ENCODE measurements at places on chromosomes 13 and 19.

DNA sequence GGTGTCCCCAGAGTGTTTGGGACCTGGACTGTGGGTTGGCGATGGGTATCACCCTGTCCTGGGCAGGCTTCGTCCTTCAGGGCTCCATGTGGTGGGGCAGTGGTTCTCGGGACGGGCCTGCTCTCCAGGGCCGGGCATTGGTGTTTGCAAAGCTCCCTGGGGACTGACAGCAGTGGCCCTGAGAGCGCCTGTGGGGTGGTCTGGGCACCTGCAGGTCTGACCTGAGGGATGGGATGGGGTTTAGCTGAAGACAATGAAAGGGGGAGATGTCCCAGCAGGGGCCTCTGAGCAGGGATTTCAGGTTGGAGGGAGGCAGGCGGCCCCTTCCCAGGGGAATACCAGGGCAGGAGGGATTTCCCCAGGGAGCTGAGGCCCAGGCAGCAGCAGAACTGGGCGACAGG lies 68.3 kb upstream of the MCF2L start:
- no peak for DNase-seq

- DNase-seq = no peak
These were observed 130.8 kb downstream of the MYCBP2 start for GRCh38 chr13:77196052-77196618.

GRCh38 chr13:94315188-94315587 lies 164.3 kb downstream of the DCT start:
- no peak for DNase-seq

- no peak for DNase-seq
These were observed 543.6 kb downstream of the RFC3 start for GRCh38 chr13:34361560-34361959.

DNA sequence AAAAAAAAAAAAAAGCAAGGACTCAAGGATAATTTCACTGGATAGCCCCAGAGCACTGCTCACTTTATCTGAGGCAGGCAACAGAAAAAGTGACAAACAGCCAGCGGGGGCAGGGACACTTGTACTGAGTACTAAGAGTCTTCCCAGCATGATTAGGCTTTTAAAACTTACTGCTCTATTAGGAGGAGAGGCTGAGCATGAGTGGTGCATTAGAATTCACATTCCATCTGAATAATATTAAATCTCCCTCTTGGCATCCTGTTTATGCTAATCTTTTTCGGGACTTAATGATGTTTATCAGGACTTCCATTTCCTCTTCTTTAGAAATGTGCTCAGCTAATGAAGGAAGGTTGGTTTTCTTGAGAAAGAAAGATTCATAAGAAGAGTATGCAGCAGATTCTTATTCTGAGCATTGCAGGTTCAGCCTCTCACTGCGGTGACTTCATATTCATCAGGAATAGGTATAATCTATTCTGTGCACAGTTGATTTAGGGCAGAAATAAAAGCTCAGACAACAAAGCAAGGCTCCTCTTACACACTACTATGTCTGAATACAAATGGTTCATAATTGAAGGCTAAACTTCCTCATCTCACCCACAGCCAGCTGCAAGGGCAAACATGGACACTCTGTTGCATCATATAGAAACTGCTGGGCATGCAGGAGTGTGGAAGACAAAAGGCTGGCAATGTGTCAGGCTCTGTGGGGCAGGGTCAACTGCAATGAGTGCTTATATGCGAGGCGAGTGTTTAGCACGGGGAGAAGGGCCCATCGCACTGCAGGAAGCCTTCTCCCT lies 107.0 kb downstream of the KL start:
- DNase-seq = peak; percentile 91

- no peak for DNase-seq
These were observed 5.6 kb upstream of the TMEM147 start for GRCh38 chr19:35539850-35540249.

DNA sequence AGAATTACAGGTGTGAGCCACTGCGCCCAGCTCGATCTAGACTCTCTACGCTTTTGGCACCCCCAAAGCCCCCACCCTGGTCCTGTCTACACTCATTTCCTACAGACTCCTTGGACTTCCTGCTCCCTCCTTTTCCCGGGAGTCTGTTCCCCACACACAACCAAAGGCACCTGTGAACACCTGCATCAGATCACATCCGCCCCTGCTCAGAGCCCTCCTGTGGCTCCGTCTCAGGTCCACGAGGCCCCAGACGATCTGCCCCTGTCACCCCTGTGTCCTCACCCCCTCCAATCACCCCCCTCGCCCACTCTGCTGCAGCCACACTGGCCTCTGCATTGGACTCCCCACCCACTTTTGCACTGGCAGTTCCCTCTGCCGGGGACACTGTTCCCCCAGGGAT lies 12.4 kb upstream of the PAK4 start:
- DNase-seq = no peak

DNA sequence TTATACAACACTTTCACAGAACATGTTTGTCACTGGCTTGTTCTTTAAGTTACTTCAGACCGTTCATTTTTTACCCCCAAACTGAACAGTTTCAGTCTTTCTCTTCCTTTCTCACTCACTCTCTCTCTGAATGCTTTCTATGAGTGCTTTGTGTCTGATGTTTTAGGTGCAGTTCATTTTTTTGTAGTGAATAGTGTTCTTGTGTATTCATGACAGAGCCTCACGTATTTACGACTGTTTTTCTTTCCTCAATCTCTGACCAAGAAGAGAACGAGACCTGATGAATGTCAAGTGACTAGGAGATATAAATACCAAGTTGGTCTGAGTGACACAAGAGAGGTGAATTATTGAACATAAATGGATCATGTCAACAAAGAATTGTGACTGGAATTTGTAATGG lies 1525.0 kb upstream of the MIR17HG start:
- DNase-seq = no peak

- DNase-seq = no peak
These were observed 37.9 kb downstream of the PCDH8 start for GRCh38 chr13:52810526-52810925.

GRCh38 chr13:99217461-99218110 lies 16.9 kb downstream of the UBAC2 start:
- DNase-seq = no peak

DNA sequence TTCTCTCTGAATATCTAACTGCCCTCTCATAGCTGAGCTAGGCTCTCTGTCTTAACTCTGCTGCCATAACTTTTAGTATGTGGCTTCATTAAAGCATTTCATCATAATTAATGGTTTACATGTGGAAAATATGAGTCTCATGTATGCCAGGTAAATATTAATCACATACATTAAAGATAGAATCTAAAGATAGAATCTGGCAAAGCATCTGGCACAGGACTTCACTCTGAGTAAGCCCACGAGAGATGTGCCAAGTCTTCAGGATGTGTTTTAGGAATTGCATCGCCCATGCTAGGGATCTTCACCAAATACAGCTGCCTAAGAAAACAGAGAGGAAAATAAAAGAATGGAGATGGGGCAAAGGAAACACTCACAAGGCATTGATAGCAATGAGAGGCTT lies 285.8 kb downstream of the DIAPH3 start:
- no peak for DNase-seq

DNA sequence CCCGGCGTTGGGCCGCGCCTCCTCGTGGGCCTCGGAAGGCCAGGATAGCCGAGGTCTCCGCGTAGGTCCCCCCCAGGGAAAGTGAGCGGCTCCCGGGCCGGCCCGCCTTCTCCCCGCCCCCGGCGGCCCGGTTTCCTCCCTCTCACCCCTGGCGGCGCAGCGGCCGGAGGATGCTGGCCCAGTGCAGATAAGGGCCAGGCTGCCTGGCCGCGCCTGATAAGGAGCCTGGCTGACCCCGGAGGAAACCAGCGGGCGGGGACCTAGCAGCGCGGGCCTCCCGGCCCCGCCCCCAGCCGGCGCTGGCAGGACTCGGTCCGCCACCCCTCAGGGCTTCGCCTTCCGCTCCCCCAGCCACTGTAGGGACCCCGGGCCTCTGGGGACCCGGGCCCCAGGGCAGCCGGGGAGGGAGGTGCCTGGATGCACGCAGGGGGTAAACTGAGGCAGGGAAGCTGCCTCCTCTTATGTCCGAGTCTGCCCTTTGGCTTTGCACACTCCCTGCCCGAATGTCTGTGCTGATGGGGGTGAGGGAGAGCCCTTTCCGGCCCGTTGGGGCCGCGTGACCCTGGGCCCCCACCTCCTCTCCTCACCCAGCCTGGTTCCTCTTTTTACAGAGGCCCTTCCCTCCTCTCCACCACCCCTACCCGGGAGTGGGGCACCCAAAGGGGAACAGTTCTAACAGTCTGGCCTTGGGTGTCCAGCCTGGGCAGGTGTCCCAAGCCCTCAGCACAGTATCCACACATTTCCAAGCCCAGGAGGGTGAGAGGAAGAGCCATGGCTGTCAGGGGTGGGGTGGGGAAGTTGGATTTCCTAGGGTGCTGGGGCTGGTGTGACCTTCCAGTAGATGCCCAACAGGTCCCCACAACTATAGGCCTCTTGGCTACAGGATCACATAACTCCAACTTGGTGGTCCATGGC lies at the start of gene LYL1:
Gene LYL1, minus strand, starts transcription at position 193 of the 915 bp plus-strand sequence. CDS start 1,687 bp downstream, outside the sequence.
- DNase-seq = peak; percentile 95

DNA sequence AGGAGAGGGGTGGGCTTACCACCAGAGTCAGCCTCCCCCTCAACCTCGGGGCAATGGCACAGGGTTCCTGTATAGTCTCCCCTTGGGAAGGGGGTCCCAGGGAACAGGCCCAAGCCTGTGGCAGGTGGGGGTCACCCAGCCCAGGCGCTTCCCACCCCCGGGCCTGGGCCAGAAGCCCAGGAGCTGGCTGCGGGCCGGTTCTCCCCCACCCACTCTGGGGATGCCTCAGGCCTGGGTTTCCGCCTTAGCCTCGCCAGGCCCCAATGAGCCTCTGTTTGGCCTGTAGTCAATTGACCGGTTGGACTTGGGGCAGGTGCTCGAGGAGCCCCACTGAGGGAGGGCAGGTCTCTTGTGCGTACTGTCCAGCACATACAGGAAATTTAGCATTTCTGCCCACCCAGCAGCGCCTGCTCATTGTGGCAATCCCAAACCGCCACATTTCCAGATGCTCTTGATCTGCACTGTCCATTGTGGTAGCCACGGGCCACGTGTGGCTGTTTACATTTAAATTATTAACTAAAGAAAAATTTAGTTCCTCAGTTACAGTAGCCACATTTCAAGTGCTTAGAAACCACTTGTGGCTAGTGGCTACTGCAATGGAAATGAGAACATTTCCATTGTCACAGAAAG lies 9.9 kb downstream of the LYL1 start:
- DNase-seq = no peak

DNA sequence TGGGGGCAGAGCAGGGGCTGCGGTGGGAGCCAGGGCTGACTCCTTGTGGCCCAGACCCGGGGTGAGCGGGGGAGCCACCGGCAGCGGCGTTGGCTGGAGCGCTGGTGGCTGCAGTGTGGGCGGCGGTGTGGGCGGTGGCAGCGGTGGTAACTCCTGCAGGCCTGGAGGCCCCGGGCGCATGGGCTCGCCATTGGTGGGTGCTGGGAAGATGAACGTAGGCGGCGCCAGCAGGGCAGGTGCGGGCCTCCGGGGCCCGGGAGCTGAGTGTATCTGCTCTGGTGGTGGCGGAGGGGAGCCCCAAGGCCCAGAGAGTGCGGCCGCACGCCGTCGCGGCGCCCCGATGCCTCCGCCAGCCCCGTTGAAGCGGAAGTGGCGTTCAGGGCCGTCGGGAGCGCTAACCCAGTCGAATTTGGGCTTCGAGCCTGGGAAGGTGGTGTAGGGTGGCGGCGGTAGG lies 2.0 kb downstream of the GGN start:
- peak; percentile 10 for DNase-seq

GRCh38 chr19:41689993-41690800 lies 2.1 kb upstream of the CEACAM7 start:
- no peak for DNase-seq

DNA sequence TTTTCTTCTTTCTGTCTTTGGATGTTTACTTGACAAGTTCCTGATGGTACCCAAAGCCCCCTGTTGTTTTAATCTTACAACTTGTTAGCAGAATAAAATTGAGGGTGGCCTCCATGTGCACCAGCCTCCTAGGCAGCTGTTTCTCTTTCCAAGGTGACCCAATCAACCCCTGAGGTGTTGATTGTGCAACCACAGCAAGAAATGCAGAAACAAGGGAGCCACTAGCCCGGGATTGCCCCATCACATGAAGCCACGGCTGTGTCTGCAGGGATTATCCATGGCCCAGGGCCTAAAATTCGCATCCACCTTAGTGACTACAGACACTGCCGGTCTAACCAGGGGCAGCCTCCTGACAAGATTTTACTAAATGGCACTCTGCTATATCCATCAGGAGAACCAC lies 14.4 kb downstream of the CEACAM4 start:
- DNase-seq = no peak

DNA sequence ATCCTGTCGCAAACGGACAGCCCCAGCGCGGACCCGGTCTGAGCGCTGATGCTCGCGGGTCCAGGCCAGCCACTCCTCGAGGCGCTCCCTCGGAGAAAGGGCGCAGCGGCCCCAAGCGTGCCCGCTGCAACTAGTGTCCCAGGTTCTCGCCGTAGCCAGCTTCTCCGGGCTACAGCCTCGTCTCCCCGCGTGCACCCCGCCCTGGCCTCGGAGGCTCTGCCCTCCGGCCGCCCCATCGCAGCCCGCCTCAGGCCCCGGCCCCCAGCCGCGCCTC lies 487 bp downstream of the FLT1 start:
- DNase-seq = peak; percentile 24

DNA sequence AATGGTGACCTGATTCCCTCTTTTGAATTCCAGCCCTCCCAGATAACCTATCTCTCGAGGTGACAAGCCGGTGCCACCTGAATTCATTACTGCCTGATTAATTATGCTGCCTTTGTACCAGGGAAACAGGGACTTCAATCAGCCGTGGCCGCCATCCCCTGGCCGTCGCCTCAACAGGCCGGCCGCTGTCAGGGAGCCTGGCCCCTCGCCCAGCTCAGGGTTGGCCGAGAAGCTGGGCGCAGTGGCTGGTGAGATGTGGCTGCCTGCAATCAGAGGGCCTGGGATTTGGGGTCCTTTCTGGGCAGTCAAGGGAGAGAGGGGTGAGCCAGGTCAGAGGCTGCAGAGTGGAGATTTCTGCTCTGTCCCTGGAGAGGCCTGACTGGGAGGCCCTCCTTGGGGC lies 91.2 kb downstream of the KCTD15 start:
- DNase-seq = no peak

DNA sequence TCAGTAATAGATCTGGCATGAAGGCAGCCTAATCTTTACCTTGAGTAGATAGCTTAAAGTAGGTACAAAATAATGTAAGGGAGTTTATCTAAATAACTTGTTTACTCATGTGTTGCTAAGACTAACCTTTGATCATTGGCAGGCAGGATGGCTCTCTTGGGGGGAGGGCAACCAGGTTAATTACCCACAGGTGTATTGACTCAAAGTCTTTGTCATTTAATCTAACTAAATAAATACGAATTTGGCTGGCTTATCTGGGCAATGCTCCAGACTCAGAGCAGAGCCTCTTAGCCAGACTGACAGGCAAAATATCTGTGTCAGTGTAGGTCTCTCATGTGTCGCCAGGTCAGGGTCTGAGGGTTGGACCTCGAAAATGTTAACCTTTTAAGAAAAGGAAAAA lies 283.4 kb upstream of the KLHL1 start:
- DNase-seq = no peak

DNA sequence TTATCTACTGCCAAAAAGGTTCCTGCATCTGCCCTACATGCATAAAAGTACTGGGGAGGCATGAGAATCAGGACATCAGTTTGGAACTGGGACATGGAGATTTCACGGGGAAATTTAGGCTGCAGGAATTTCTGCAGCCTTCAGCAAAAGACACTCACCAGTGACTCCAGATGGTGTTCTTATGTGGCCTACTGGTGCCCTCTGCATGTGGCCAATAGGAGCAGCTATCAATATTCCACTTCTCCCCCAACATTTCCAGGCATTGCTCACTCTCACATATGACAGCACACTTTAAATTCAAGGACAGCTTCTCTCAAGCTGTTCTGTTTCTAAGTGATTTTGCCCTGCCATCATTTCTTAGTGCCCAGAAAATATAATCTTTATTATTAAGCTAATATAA lies 570.5 kb upstream of the ARGLU1 start:
- DNase-seq = no peak

Data from suppressor macrophage (primary cell).